ENCODE measurements at places on chromosomes 12 and 14. TPM values are rescaled to one million over a fixed set of nuclear protein-coding genes. Genes with fewer than 3 reads are reported as not detected.

The CNTN1 gene
- not detected for total RNA-seq

- no peak overlapping the region for H3K27ac ChIP-seq
- H3K36me3 ChIP-seq = no peaks in the 10 kb centered on the region
Measured at GRCh38 chr12:118980407-118981014, 830 bp upstream of the SRRM4 start.

The PRKD1 gene
- total RNA-seq = not detected

The EXOC3L4 gene
- total RNA-seq = not detected

GRCh38 chr14:73761618-73762355 is 47.6 kb upstream of the PNMA1 start:
- H3K27me3 ChIP-seq = no peaks in the 10 kb centered on the region
- peak overlapping the region; percentile 62 for H3K4me3 ChIP-seq
- H3K27ac ChIP-seq = peak overlapping the region; percentile 88

The PMCH gene
- total RNA-seq = not detected

DNA sequence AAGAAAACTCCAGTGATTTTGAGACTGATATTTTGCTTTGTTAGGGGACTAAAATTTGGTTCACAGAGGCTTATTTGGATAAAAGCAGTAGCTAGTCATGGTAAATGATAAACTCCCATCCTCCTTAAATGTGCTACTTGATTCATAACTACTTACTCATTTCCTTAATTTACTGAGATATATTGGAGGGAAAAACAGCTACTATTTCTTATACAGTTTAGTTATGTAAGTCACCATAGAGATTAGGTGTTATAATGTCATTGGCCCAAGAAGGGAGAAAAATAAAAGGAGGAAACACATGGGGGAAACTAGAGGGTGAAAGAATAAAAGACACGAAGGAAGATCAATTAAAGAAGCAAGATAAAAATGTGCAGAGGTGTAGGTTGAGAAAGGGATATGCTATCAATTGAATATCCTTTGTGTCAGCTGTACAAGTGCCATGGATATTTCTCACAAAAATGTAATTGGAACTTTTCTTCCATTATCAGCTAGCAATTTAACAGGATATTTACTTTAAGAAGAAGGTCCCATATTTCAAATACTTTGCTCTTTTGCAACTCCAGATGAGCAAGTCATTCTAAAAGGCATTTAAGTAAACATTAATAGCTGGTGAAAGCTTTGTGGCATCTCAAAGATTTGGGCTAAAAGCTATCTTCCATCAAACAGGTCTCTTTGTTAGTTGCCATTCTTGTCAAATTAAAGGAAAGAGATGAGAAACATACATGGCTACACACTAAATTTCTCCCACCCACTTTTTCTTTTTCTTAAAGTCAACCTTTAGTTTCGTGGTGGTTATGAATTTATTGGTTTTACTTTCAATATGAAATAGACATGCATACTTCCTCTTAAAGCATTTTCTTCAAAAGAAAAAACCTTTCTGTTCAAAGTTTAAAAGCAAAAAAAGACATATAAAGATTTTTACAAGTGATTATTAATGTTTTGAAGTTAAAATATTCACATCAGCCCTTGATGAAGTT is 439.5 kb downstream of the CCER1 start:
- H3K4me3 ChIP-seq = peak overlapping the region; percentile 18
- H3K27ac ChIP-seq = peak overlapping the region; percentile 53
- peaks cover 5% of the 10 kb centered on the region for H3K27me3 ChIP-seq
- H3K36me3 ChIP-seq = peaks cover 2% of the 10 kb centered on the region
- H3K4me1 ChIP-seq = peaks cover 15% of the 10 kb centered on the region

DNA sequence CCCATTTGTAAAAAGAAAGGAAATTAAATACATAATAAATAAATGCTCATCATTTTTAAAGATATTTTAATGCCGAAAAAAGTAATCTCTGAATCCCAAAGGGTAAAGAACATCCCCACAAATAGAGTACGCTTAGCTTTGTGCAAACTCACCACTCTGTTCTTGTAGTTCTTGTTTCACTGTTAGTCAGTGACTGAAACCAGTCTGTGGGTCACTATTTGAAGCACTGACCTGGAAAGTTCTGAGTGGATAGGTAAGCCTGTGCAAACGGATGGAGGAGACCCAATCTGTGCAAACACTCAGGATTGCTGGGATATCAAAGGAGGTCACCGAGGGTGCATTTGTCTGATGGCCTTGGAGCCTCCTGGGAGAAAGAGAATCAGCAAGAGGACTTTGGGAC is 68.1 kb upstream of the TSPAN11 start:
- no peak for DNase-seq
- H3K36me3 ChIP-seq = no peaks in the 10 kb centered on the region
- H3K27me3 ChIP-seq = peaks cover 3% of the 10 kb centered on the region
- no peaks in the 10 kb centered on the region for H3K4me1 ChIP-seq

DNA sequence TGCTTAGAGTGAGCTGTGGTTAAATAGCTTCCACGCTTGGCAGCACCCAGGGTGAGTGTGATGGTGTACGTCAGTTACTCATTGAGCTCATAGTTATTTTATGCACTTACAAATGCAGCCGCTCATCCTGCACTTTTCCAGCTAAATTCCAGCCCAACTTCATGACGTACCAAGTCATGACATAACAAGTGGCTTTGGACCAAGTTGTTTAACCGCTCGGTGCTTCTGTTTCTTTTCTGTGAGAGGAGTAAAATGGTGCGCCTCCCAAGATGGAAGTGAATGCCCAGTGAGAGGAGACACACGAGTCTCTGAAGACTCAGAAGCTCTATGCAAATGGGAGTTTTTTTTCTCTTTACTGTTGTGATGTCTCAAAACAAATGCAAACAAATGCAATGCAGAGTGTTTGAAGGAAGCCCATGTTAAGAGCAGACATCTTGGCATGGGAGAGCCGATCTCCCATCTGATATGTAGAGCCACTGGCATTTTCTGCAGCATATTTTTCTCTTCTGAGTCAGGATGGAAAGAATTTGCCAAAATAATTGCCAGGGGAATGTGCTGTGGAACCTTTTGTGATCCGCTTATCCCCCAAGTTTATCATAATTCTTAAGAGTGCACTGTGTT is 72.2 kb downstream of the FBXW8 start:
- H3K27ac ChIP-seq = no peak overlapping the region
- peaks cover 8% of the 10 kb centered on the region for H3K4me1 ChIP-seq

The TC2N gene
- 163 TPM for total RNA-seq

The LYZ gene
- total RNA-seq = 22.2 TPM

DNA sequence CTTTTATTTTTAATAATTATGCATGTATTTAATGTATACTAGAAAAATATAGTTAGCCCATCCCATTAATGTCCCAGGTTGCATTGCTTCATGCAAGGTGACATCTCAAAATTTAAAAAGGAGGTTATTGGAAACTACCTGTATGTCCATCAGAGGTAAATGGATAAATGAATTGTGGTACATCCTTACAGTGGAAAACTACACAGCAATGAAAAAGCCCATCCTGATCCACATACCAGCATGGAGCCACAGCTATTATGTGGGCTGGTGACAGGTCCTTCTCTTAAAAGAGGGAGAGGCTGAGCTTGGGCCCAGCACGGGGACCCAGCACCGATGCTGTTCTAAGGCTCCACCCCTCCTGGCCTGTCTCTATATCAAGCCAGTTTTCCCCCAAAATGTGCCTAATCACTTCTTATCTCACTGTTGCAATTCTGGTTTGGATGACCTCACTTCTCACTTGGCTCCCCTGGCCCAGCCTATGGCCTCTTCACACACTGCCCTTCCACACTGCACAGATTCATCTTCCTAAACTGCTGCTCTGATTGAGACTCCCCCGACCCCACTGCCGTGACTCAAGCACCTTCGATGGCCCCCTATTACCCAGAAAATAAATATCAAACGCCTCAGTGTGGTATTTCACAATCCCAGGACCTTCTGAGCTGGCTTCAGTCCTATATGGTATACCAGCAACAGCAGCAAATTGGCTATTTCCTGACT is 97.1 kb upstream of the NCOR2 start:
- DNase-seq = no peak
- H3K27ac ChIP-seq = no peak overlapping the region
- no peaks in the 10 kb centered on the region for H3K4me1 ChIP-seq
- no peaks in the 10 kb centered on the region for H3K36me3 ChIP-seq
- peaks cover 7% of the 10 kb centered on the region for H3K27me3 ChIP-seq
- H3K4me3 ChIP-seq = no peak overlapping the region

All from activated naive CD8-positive, alpha-beta T cell treated with anti-CD3 and anti-CD28 coated beads, Interleukin-2, amount 10 ng/mL, durations not matched to agents 7 days and 5 days (primary cell).